ENCODE measurements at places on chromosomes 7 and 10.

- no peak for DNase-seq
Measured at GRCh38 chr10:71221586-71222202, 9.3 kb downstream of the UNC5B start.

GRCh38 chr10:43401627-43402026, 7.4 kb downstream of the HNRNPF start:
- DNase-seq, result no peak

DNA sequence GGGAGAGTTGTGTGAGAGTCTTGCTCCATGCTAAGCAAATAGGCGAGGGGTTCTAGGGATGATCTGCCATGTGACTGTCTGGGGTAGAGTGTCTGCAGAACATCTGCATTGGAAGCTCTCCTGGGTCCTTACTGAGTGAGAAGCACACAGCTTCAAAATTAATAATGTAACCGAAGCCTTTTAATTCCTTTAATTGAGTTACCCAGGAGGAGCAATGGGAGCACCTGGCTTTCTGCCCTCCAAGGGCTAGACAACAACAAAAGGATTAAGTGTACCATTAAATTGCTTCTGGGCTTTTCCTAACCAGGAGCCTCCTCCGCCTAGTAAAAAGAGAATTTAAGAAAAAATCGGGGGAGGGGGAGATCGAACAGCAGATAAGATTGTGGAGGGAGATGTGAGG, 102.0 kb upstream of the TBX20 start:
- DNase-seq, result no peak

GRCh38 chr10:77949167-77949566, 22.6 kb upstream of the DLG5 start:
- DNase-seq, result no peak

GRCh38 chr10:34295142-34295548, 520.0 kb downstream of the PARD3 start:
- no peak for DNase-seq

DNA sequence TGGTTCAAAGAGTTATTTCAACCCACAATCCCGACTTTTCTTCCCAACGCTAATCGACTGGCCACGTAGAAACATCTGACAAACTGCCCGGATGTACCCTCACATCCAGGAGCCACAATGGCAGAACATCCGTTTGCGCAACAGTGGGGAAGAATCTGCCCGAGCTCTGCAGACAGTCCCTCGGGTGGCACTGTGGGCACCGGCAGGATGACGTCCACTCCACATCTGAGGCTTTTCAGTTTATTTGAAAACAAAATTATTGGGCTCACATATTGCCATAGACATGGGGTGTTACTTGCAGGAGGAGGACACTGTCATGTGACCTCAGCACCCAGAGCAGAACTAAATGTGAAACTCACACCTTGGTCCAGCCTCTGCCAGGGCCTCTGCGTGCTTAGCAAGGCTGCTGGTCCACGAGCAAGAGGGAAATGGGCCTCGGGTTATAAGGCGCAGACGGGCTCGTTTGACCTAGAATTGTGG, 84.1 kb downstream of the MKI67 start:
- no peak for DNase-seq

GRCh38 chr10:121835376-121835775, 92.5 kb downstream of the ATE1 start:
- no peak for DNase-seq

GRCh38 chr7:13990984-13991790, 1.7 kb upstream of the ETV1 start:
- DNase-seq, result peak; percentile 71

- DNase-seq, result no peak
Measured at GRCh38 chr7:41758321-41758720, 55.4 kb upstream of the INHBA start.

All from CD8-positive, alpha-beta memory T cell (primary cell).